Activated CD8-positive, alpha-beta memory T cell treated with anti-CD3 and anti-CD28 coated beads for 48 hours (primary cell): ENCODE measurements at places on chromosomes 2 and 18.

GRCh38 chr2:86195808-86196387, 636 bp upstream of the IMMT start:
- no peak for DNase-seq

DNA sequence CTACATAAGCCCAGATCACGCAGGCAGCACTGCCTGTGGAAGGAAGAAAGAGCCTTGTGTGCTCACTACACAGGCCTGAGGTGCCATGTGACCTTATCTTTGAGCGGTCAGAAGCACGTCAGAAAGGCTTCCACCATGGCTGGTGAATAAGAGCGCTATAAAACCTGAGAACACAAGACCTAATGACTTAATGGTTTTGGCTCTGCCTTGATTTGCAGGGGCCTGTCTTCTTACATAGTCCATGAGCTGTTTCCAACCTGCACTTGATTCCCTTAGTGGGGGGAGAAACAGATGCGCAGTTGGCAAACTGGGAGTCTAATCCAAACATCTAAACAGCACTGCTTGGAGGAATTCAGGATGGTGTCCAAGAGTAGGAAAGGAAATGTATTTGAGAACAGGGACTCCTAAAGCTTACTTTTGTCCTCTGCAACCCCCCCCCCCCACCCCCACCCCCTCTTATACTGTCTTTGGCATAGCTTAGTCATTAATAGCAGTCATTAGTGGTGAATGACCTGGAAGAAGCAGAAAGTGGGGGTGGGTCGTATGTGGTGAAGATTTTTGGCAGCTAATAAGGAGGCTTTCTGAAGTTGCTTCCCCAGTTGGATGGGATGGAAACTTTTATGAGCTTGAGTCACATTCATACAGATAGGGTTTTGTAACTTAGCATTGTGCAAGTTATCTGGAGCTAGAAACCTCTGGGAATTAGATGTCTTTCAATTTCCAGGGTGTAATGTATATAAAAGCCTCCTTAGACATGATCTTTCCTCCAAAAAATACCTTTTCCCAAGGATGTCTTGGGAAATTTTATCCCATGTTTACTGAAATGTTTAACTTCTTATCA, 454.1 kb downstream of the MEIS1 start:
- no peak for DNase-seq

DNA sequence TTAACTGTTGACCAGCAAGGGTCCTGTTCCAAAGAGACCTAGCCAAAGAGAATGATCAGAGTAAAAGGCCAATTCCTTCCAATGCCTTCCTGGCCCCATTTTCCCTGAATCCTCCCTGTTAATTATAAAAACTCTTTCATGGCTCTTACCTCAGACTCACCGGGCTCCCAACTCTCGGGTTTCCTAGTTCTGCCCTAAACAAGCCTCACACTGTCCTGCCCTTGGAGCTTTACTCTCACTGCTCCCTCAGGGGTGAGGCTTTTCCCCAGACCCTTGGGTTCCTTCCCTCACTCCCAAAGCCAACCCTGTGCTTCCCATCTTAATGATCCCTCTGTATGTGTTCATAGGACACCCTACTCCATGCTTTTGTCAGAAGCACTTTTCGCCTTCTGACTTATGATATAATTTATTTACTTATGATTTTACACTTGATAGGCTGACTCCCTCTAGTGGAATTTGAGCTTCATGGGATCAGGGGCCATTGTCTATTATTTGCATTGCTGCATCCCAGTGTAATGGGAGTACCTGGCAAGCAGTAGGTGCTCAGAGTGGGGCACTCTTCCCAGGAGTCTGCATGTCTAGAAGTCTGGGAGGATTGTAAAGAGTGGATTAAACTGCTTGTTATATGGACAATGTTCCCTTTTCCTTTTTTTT, 29.9 kb upstream of the ZNG1B start:
- no peak for DNase-seq

DNA sequence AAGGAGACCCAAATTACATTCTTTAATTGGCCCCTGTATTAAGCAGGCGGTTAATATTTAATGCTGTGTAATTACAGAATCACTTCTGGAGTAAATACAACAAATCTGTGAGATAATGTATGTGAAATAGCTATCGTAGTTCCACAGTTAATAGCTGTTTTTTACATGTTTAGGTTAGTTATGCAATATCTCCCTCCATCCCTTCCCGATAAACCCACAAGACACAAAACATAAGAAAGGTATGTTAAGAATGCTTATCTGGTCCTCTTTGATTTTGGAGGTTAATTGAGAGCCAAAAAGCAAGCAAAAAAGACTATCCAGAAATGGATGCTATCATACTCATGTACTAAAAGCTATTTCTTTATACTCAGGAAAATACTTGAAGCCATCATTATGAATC, 49.1 kb downstream of the ZNF638 start:
- no peak for DNase-seq

DNA sequence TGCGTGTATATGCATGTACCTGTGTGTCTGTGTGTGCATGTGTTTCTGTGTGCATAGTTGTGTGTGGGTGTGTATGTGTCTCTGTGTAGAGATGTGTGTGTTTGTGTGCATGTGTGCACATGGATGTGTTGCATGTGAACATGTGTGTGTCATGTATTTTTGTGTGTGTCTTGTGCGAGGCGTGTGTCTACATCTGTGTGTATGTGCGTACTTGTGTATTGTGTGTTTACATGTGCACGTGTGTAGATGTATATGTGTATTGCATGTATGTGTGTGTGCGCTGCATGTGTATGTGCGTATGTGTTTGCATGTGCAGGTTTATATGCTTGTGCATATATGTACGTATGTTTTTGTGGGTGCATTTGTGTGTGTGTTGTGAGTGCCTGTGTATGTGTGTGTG, 735.2 kb downstream of the GALR1 start:
- DNase-seq, result no peak

- DNase-seq, result no peak
Observed at GRCh38 chr2:70961648-70961994, 16.8 kb upstream of the ANKRD53 start.

DNA sequence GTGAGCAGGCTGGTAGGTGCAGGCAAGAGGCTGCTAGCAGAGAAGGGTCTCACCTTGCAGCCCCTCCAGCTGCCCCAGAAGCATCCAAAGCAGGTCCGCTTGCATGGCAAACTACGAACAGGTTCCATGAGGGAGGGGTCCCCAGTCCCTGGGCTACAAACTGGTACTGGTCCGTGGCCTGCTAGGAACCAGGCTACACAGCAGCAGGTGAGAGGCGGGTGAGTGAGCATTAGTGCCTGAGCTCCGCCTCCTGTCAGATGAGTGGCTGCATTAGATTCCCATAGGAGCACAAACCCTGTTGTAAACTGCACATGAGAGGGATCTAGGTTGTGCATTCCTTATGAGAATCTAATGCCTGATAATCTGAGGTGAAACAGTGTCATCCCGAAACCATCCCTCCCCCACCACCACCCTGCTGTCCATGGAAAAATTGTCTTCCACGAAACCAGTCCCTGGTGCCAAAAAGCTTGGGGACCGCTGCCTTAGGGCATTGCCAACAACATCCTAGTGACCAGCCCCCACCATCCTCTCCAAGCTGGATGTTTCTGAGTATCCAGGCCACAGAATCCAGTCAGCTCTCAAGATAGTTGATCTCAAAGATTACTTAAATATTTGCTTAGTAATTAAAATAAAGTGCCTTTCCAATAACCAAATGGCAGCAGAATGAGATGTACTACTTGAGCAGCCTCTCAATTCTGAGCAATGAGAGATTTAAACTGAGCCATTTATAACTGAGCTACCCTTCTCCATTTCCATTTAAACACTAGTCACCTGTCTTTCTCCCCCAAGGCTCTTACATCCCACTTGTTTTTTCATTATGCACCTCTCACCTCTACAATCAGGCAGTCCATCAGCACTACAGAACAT, 32.4 kb downstream of the LRP2 start:
- no peak for DNase-seq

DNA sequence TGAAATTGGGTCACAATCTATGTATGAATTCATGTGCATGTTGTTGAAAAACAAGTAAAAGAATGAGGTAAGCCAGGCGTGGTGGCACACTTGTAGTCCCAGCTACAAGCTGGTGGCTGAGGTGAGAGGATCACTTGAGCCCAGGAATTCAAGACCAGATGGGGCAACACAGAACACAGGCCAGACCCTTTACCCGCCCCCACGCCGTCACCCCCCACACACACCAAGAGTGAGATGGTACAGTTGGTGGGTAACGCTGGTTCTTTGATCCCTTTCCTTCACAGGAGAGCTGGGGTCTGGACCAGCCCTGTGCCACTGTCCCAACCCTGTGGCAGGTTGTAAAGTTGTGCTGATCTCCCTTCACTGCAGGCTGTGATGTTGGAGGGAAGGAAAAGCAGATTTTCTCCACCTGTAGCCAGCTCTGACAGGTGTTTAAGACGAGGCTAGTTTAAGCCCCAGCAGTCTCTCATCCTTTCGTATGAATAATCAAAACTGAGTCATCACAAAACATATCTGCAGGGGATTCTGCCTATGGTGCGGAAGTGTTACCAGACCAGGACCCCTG, 13.6 kb downstream of the B3GNT2 start:
- DNase-seq, result no peak

DNA sequence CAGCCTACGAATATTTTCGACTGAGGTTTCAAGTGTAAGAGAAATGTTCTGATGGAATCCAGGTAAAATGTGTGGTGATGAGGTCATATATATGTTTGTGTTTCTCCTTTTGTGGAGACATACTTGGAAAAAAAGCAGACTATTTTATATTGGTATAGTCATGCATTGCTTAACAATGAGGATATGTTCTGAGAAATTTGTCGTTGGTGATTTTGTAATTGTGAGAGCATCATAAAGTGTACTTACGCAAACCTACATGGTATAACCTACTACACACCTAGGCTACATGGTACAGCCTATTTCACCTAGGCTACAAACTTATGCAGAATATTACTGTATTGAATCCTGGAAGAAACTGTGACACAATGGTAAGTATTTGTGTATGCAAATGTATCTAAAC, 1849.9 kb upstream of the CELF4 start:
- no peak for DNase-seq

DNA sequence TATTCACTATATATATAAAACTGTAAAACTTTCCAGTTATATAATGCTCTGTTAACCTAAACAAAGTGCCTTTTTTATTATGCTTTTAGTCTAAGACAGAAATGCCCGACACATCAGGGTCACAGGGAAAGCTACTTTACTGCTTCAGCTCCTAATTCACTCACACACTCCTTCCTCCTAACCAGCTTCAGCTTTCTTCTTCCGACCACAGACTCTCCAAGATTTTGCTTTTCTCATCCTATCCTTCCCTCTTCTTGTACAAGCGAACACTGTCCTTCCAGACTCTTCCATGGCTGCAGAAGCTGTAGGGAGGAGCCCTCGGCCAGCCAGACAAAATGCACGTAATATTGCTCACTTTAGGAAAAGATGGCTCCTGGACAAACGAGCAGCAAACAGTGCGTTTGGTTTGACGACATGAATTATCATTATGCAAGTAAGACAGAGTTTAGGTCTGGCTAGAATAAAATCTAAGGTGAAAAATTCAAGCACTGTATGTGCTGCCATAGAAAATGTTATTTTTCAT, 47.5 kb upstream of the HNRNPA3 start:
- DNase-seq, result no peak

GRCh38 chr2:67808112-67808511, 254.7 kb downstream of the C1D start:
- no peak for DNase-seq

- no peak for DNase-seq
Observed at GRCh38 chr18:77765468-77765867, 515.8 kb downstream of the GALR1 start.
